ENCODE measurements at places on chromosomes 13 and 19.

DNA sequence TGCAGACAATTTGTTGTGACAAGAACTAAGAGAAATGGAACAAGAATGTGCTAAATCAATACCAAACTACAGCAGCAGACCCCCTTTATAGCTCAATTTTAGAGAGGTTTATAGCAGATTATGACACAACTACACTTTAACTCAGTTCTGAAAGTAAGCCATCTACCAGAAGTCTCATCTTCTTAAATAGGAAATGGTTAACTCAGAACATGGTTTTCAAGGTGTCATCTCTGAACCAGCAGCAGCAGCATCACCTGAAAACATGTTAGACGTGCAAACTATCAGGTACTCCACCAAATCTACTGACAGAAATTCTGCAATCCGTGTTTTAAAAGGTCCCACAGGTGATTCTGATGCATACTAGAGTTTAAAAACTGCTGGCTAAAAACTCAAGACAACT is 6.8 kb downstream of the LHFPL6 start:
- DNase-seq, result no peak

DNA sequence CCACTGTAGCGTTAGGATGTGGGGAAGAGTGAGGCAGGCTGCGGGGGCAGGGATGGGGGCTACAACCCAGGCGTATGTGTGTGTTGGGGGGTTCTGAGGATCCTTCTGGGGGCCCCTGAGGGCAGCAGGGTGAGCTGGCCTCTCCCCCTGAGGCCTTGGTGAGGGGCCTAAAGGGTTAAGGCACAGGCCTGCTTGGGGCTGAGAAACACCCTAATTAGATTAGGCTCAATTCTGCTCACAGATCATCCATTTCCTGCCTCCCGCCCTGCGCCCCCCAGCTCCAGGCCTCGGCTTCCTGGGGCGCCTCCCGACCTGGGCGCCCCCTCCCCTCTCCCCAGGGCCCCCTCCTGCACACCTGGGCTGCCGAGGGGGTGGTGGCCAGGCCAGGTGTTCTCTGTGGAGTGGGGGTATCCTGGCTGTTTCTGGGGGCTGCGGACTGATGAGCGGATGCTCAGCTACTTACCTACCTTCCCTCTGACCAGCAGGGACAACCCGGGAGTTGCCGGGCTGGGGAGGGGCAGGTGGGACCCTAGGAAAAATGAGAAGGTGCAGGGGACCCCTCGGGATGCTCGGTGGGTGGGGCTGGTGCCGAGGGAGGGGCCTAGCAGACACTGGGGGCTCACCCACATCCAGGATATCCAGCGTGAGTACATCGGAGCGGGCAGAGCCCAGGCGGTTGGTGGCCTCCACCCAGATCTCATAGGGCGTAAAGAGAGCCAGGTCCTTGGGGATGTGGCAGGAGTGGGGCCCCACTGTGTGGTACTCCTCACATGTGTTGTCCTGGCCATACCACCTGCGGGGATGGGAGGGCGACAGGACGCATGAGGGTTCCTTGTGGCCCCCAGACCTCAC is 8.6 kb downstream of the CRLF1 start:
- DNase-seq, result no peak

GRCh38 chr13:43009506-43009905 is 13.9 kb upstream of the DNAJC15 start:
- DNase-seq, result no peak

DNA sequence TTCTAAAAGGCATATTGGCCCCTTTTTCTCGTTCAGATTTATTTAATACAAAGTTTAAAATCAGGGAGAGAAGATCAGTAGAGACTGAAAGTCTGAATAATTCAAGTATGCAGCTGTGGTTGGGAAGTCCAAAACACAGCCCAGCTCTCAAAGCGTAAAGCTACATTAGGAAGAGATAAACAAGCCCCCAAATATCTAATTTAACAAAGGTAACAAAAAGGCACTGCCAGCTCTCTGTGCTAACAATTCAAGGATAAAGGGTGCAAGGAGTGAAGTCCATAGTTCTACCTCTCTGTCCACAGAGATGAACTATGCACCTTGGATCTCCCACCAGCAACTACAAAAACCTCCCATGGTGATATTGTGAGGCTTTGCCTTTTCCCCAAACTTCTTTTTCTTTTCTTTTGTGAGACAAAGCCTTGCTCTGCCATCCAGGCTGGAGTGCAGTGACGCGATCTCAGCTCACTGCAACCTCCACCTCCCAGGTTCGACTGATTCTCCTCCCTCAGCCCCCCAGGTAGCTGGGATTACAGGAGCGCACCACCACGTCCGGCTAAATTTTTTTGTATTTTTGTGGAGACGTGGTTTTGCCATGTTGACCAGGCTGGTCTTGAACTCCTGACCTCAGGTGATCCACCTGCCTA is 104.4 kb downstream of the LHFPL6 start:
- no peak for DNase-seq

- DNase-seq, result no peak
Observed at GRCh38 chr19:2619076-2619475, 83.4 kb downstream of the GNG7 start.

GRCh38 chr19:29714953-29715700 is at the start of gene C19orf12:
Gene C19orf12, minus strand, starts transcription at chr19:29715261. Its CDS starts 6,848 bp downstream, at chr19:29708413.
- DNase-seq, result peak; percentile 59

DNA sequence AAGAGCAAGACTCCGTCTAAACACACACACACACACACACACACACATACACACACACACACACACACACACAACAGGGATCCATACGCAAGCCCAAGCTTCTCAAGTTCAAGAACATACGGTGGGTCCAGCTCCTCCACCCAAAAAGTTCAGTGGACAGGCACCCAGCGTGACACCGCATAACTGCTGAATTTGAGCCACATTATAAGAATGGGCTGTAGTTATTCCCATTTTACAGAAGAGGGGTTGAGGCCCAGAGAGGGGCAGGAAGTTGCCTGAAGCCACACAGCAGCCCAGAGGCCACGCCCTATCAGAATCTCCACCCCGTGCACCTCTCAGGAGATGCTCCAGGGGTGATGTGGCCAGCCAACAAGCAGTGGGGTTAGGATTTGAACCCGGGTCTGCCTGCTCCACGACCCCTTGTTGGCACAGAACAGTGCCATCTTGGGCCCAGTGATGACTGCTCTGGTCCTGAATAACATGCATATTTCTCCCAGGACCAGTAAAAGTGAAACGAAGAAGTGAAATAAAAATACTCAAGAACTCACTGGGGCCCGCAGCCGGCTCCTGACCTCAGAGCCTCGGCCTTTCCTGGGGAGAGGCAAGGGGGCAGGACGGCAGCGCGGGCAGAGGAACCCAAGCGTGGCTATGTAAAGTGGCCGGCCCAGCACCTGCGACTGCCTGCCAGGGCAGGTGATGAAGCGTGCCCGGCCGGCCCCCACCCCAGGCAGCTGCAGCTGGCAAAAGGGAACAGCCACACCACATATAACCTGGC is 61.9 kb downstream of the AP1M1 start:
- no peak for DNase-seq

DNA sequence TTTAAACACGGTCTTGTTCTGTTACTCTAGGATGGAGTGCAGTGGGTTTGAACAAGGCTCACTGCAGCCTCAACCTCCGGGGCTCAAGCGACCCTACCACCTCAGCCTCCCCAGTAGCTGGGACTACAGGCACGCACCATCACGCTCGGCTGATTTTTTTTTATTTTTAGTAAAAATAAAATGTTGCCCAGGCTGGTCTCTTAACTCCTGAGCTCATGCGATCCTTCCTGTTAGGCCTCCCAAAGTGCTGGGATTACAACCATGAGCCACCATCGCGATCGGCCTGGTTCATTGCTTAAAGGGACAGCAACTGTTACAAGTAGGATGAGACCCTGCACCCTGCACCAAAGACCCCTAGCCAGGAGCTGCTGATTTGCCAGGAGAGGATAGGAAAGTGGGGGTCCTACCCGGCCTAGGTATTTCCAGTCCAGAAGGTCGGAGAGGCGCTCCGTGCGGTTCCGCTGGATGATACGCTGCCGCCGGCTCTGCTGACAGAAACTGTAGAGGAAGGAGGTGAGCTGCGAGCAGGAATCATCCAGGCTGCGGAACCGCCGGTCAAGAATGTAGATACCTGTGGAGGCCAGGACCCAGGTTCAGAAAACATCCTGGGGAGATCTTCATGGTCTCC is 5.1 kb downstream of the FTL start:
- DNase-seq, result no peak

GRCh38 chr13:105342281-105342820 is 1193.1 kb downstream of the EFNB2 start:
- DNase-seq, result no peak

DNA sequence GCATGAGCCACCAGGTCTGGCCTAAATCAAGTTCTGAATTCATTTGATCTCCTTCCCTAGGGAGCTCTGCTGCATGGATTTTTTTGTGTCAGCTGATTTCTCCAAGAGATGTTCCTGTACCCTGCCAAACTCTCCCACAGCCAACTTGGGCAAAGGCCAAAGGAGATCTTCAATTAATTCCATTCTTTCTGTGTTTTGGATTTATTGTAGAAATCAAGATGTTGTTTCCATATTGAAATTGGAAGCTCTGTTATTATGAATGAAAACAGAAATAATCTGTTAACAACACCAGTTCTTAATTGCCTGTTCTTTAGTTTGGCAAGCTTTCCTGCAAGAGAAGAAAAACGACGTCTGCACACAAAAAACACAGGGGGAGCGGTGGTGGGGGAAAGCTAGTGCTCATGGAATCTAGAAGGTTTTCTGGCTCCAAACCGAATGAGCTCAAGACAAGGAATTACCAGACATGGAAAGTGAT is 86.5 kb upstream of the ABCC4 start:
- DNase-seq, result no peak

GRCh38 chr19:30649934-30650614 is 277.9 kb downstream of the ZNF536 start:
- DNase-seq, result peak; percentile 55

DNA sequence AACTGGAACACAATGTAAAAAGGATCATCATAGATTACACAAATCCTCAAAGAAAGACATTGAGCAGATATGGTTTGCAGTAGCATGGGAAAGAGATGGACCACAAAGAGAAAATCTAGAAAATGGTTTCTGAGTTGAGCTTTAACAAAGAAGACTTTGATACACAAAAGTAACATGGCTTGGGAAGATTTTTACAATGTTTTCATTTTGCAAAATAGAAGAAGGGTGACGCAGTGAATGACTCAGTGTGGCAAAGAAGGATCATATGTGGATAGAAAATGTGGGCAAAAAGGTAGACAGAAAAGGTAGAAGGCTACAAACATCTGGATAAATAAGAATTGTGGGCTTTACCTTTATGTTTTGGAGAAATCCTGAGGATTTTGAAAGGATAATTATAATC is 1220.5 kb downstream of the PCDH17 start:
- DNase-seq, result no peak

DNA sequence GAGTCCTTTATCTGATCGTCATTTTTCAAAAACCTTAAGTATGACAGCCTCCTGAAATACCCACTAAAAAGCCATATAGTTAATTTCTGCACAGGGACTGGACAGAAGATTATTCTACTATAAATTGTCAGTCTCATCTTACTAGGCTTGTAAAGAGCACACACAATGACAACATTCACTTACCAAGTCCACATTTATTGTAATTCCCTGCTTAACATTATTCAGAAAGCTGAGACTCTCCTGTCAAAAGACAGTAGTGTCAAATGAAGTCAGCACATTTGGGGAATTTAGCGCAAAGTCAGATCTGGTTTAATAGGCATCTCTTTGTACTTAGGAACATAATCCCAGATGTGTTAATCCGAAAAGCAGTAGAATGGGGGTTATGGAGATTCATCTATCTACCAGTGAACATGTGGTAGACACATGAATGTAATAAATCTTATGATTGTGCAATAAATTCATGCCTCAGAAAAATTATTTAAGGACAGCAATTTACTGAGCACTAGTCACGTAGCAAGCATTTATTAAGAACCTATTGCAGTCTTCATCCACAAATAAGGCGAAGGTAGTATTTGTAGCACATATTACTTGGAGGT is 224.6 kb upstream of the GPC6 start:
- DNase-seq, result no peak

GRCh38 chr13:23695196-23695595 is 125.0 kb downstream of the TNFRSF19 start:
- no peak for DNase-seq

GRCh38 chr19:7917267-7918061 is 2.7 kb upstream of the SNAPC2 start:
- peak; percentile 58 for DNase-seq

DNA sequence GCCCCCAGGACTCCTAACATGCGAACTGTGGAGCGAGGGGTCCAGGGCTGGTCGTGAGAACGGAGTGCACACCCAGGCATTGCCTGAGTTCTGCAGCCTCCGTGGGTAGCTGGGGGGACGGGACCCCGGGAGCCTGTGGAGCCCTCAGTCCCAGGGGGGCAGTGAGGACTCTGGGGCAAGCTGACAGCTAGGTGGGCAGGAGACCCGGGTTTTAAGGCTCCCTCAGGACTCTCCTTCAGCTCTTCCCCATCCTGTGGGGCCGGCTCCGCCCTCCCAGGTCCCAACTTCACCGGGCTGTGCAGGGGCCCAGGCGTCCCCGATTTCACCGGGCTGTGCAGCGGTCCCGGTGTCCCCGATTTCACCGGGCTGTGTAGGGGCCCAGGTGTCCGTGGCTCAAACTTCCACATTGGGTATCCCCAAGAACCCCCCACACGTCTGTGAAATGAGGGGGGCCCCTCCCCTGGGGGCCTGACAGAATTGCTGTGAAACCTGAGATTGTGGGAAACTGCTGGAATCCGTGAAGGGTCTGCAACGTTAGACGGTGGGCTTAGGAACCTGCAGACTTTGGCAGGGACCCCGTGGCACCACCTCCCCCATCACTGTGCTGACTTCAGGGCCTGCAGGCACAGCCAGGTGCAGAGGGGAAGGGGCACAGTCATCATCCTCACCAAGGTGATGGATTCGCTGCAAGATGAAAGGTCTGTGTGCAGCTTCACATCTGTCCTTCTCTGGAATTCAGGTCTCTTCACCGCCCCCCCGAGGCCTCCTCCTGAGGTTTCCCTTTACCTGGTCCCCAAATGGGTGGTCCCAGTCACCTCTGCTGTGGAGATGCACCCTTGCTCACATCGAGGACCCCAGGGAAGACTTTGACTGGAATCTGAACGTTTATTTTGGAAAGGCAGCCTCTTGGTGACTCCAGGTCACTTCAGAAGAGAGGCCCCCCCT is 73.2 kb upstream of the MCF2L start:
- no peak for DNase-seq

- no peak for DNase-seq
Observed at GRCh38 chr19:46633130-46633529, 2.9 kb downstream of the GNG8 start.

DNA sequence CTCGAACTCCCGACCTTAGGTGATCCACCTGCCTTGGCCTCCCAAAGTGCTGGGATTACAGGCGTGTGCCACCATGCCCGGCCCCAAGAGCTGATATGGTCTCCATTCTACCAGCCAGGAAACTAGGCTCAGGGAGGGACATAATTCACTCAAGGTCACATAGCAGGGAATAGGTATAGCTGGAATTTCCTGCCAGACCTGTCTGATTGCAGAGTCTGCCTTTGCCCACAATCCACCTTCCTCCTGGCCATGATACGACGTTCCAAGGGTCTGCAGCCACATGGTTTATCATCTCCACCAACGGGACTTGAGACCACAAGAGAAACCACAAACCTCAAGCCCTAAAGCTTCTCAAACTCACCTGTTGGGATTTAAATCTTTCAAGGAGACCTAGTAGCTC is 32.0 kb downstream of the ZNRF4 start:
- DNase-seq, result no peak
